ENCODE measurements at places on chromosomes 16 and 17.

DNA sequence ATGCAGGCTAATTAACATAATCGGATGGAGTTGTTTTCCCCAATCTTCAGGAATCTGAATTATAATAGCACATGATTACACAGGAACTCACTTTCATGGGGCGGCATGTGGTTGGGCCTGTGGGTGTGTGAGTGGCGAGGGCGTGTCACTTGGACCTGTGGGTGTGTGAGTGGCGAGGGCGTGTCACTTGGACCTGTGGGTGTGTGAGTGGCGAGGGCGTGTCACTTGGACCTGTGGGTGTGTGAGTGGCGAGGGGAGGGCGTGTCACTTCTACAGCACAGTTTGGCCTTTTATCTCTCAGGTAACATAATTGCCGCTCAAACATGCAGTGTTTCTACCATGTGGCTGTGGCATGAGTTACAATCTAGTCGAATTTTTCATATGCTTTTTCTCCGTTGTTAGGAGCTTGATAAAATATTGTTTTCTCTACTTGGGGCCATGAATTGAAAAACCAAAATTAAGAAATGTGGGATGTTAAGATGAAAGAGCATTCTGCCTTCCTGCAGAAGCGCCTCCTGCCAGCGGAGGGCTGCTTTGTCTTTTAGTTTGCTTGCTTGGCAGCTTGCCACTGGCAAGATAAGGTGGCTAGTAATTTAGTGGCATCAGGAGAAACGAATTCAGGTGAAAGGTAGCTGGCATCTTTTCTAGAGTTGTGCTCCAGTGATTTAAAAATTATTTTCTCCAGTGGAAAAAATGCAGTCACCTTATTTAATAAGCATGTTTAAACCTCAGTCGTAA is 36.2 kb downstream of the USP10 start:
- DNase-seq: no peak

DNA sequence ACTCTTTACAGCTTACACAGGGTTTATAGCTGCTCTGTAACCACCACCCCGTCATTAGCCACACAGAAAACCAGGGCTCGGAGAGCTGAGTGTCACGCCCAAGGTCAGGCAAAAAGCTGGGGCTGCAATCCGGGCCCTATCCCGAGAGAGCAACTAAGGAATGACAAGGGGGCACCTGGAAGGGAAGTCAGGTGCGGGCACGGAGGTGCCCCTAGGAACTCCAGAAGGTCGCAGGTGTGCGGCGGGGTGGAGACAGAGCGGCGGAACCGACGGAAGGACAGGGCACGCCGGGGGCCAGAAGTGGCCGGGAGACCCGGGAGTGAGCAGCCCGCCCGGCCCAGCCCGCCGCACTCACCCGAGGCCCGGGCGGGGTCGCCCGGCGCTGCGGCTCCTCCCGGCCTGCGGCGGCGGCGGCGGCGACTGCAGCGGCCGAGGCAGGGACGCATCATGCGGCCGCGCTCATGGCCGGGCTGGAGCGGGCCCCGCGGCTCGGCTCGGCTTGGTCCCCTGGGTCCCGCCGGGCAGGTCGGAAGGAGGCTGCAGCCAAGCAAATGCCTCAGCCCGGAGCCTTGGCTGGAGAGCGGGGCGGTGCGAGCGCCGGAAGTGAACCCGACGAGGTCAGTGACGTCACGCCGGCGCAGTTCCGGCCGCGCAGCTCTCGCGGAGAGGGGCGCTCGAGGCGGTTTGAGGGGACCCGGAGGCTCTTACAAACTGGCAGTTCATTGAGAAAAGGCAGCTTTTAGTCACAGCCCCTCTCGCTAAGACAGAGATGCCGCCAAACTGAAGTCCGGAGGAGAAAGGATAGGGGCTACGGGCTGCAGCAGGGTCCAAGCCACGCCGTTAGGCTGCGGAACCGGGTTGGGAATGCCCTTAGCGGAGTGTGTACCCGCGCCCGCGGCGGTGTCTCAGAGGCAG is at the start of gene ZDHHC7:
ZDHHC7 (minus strand) TSS at position 605 of the 915 bp plus-strand sequence. CDS start 20,917 bp downstream, outside the sequence.
- peak; percentile 94 for DNase-seq

- no peak for DNase-seq
These were observed 58.1 kb downstream of the PPM1E start for GRCh38 chr17:58813712-58814111.

GRCh38 chr17:79276821-79277220 is 202.2 kb downstream of the ENGASE start:
- DNase-seq: no peak

DNA sequence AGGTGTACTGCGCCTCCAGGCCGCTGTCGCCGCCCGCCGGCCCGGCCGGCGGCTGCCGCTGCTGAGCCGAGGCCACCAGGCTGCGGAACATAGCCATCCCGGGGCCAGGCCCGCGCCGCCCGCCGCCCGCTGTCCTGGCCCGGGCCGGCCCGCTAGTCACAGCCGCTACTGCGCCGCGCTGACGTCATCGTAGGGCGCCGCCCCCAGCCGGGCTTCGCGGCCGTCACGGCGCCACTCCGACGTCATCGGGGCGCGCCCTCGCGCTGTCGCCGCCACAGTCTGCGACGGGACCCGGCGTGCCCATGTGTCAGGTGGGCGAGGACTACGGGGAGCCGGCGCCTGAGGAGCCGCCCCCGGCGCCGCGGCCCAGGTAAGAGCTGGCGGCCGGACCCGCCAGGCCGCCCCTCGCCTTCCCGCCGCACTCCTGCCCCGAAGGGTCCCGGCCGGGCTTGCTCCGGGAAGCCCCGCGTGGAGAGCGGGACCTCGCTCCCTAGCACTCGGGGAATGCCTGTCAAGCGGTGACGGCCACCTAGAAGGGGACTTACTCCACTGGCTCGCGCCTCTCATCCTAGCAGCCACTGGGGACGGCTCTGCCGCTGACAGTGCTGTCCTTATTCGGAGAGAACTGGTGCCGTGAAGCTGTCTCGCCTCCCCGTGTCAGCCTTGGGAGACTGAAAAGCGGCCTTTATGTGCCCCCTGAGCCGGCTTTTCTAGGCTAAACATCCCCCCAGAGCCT is at the start of the genes CTU2 and RNF166:
CTU2 (plus strand) TSS at position 275 of the 736 bp plus-strand sequence; CDS start at position 303, 28 bp downstream.
RNF166 (minus strand) TSS at position 180 of the 736 bp plus-strand sequence; CDS start at position 97, 83 bp downstream.
- peak; percentile 96 for DNase-seq
